Stomach (tissue), 19 donors: ENCODE measurements at places on chromosomes 16 and 17.

DNA sequence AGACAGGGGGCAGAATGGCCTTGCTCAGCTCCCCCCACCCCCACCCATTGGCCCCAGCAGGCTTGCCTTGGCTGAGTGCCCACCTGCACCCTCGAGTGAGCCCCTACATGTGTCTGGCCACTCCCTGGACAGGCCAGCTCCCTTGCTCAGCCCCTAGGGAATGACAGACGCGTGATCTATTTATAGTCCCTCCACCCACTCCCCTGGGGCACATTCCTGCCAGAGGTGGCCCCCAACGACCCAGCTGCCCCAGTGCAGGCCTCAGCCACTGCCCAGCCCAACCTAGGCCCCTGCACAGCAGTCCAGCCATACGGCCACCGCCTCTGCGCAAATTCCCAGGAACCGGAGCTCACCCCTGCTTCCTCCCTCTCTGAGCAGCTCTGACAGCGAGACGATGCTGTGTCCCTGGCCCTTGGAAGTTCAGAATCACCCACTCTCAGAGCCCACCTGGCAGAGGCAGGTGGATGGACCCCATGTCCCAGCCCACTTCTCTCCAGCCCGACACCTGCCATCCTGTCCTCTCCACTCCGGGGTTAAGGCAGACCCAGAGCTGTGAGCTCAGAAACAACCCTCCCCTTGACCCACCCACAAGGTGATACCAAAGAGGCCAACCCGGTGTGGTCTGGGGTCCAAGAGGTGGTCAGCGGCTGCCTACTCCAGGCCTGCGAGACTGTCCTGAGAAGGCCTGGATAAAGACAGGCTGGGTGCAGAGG is 11.5 kb upstream of the P2RX1 start:
- no peak for DNase-seq

GRCh38 chr16:85998171-85998867 is 99.4 kb downstream of the IRF8 start:
- no peak for DNase-seq

DNA sequence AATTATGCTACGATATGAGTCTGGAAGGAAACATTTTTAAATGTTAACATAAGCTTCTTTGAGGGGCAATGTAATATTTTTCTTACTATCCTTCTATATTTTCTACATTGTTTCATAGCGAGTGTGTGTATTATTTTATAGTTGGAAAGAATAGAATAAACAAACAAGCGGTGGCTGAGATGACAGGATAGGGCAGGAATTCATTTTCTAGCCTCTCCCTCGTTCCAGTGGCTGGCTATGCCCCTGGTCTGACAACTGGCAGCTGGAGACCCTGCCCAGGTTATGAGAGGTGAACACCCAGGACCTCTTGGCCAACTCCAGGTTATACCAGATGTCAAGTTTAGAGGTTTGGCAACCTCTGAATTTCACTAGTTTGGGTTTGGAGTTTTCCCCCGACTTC is 14.5 kb upstream of the TNRC6C start:
- no peak for DNase-seq

- no peak for DNase-seq
Measured at GRCh38 chr17:72922219-72922618, 170.3 kb downstream of the SLC39A11 start.

DNA sequence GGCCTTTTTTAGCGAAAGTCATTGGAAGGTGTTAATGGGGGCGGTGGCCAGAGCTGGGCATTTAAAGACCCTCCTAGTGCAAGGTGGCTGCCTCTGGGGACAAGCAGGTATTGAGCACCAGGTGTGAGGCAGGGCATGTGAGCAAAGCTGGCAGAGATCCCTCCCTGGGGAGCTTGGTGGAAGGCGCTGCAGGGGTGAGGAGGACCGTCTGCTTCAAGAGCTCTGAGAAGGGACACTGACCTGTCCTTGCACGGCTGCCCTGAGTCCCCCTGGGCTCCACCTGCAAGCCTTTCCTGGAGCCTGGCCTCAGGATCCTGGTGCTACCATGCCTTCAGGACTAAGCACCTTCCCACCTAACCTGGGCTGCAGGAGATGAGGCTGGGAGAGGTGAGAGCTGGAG is 127.0 kb upstream of the CIBAR2 start:
- no peak for DNase-seq

GRCh38 chr16:85087899-85088569 is 24.2 kb downstream of the CIBAR2 start:
- no peak for DNase-seq

DNA sequence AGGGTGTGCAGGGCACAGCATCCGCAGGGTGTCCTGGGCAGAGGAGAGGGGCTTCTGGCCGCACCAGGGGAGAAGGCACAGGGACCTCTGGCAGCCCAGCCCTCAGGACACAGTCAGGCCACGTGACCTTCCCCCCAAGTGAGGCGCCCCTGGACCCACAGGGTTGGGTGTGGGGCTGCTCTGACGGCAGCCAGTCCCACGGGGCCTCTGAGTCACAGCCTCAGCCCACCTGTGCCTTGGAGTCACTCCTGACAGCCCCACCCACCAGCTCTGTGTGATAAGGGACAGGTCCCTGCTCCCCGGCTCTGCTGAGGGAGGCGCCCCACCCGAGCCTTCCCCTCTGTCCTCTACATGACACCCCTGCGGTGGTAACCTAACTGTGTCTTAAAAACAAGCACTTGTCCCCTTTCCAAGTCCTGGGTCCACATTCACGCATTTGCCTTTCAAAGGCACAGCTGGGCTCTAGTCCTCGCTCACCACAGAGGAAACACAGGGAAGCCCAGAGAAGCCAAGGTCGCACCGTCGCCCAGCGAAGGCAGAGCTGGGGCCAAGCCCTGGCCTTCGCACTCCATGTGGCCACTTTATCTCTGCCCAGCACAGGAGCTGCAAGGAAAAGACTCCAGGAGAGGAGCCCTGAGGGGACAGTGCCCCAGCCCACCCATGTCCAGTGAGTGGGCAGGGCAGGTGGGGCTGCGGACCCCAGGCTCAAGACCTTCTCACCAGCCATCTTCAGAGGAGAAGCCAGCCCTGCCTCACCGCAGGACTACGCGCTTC is 5.1 kb upstream of the NPTX1 start:
- DNase-seq = peak; percentile 38

DNA sequence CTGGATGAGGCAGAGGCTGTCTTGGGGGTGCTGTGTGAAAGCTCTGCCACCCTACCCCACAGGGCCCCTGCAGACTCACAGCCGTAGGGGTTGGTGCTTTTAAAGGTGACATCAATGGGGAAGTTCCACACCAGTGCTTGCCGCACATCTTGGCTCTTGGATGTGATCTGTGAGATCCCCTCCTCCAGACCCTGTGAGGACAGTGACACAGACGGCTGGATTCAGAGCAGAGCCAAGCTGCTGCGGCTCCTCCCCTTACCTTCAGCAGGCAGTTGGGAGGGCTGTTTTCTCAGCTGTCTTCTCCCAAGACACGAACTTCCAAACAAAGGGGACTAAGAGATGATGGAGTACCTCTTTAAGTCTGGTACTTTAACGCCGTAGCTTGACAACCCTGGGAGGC is 4.8 kb downstream of the B9D1 start:
- no peak for DNase-seq

GRCh38 chr16:14609716-14610115 is 20.3 kb downstream of the PARN start:
- no peak for DNase-seq

DNA sequence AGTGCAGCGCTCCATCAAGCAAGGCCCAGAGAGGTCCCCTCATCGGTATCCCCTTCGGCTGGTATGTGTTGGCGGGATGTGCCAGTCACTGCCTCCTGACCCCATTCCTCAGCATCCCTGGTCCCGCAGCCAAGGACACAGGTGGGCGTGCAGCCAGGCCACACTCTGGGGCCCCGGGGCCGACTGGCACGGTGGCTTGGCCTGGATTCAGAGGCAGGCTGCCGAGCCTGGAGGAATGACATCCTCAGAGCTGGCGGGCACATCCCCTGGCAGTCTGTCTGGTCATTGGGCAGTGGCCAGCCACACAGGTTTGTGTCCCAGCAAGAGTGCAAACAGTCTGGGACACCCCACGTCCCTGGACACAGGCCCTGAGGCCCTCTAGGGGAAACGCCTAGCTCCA is 111.1 kb downstream of the SDK2 start:
- DNase-seq = no peak
